Amniotic stem cell (primary cell): ENCODE measurements at places on chromosomes 3 and 15.
A peak's percentile ranks its signal among the peaks of the same experiment; 100 is the strongest.

- no peak for DNase-seq
Observed at GRCh38 chr15:94432279-94432678, 200.9 kb downstream of the MCTP2 start.

DNA sequence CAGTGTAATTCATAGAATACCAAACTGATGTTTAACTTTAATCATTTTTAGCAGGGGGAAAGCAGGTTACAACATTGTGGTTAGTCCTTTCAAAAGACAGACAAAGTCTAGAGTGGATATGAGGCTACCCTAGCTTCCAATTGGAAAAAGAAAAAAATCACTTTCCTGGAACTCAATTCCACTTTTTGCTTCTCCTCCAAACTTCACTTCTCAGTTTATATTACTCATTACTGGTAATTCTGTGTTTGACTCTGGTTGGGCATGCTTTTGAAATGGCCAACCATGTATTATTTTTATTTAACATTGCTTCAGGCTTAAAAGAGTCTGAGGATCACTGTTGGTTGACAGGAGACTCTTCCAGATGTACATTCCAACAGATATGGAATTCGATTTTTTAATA, 84.8 kb downstream of the RAP2B start:
- DNase-seq = peak; percentile 44

DNA sequence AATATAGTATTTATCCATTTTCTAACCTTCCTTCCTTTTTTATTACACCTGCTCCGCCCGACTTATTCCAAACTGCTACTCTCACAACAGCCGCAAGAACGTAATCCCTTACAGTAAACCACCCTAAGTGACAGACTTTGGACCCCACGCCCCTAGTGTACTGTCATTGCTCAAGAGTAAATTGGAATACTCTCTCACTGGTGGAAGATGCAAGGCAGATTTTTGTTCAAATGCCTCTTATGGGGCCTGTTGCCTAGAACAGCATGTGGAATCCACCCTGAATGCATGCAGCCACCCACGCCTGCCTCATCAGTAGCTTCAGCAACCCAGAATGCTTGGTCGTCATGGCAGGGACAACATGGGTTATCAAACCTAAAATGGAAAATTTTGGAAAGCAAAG, 226.2 kb upstream of the ST8SIA2 start:
- DNase-seq = no peak

DNA sequence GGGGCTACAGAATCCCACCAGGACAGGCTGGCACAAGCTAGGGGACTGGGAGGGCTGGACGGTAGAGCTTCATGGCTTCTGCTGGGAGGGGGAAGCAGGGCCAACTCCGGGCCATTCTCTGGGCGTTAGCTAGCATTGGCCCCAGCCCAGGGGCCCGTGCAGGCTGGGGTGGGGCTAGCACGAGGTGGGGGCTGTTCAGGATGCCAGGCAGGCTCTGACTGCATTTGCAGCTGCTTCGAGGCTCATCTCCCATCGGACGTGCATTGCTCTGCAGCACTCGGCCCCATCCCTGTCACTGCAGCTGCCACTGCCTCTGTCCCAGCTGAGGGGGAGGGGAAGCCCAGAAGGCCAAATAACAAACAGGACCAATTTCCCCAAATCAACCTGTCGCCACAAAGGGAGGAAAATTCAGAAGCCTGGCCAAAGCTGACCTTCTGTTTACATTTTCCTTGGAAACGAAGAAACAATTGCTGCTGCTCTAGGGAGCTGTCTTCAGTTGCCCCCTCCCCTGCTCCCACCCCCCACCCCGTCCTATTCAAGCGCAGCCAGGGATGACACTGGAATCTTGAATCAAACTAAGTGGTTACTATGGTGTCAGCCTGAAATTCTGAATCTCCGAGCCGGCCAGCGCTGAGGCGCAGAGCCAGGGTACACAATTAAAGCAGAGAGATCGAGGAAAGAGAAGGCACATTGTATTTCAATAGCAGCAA, 138.8 kb upstream of the PRR20G start:
- DNase-seq = no peak

DNA sequence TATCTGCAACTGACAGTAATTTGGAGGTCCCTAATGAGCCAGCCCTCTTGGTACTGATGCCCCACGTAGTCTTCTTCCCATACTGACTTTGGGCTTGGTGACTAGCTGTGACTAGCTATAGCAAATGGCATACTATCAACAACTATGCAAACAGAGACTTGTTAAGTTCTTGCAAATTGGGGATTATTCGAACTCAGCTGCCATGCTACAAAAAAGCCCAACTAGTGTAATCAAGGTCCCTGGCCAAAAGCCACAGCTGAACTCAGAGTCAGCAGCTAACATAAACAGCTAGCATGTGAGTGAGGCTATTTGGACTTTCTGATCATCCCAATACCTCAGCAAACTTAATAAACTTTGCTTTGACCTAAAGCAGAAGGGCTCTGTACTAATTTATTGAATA, 121.2 kb upstream of the PLXND1 start:
- DNase-seq = no peak

DNA sequence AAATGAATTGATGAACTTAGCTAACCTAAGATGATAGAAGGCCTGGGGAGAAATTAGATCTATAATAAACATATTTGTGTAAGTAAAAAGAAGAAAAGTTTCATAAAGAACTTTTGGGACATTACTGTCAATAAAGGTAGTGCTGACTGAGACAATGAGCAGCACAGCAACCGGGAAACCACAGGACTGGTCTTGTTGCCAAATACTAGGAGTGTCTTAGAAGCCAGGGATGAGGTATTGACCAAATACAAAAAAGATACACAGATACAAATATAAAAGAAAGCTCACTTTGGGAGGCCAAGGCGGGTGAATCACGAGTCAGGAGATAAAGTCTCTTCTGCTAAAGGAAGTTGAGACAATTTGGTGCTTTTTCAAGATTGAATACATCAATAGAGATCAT, 362.4 kb upstream of the ZNF385D start:
- DNase-seq = no peak

GRCh38 chr3:138296639-138297038, 33.0 kb downstream of the NME9 start:
- no peak for DNase-seq

- no peak for DNase-seq
Observed at GRCh38 chr15:39931615-39932014, 2.3 kb upstream of the EIF2AK4 start.

DNA sequence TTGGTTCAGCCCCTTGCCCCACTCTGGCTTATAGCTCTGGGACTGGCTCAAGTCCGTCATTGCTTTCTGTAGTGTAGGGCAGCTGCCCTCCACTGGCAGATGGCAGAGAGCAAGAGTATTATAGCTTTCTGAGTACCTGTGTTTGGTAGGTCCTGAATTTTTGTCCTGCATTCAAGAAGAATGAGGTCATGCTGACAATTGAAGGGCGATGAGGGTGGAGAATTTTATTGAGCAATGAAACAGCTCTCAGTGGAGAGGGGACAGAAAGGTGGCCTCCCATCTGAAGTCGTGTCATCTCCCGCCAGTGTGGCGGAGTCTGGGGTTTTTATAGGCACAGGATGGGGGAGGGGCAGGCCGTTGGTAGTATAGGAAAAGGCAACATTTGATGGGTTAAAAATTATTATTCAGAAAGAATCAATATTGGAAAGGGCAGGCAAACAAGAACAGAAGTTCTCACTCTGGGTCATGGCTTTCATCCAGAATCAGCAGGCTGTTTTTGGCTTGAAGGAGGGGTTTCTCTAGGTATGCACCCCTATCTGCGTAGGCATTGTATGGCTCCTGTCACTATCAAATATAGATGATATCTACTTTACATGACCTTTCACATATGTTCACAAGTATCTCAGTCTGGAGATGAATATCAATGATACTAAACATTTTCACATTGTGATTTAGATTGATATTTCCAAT, 1239.7 kb upstream of the ALCAM start:
- DNase-seq = no peak

GRCh38 chr3:186385856-186386602, 24.0 kb upstream of the DGKG start:
- DNase-seq = no peak

- DNase-seq = no peak
Observed at GRCh38 chr3:63132461-63133250, 145.5 kb upstream of the SYNPR start.
